Placental pericyte (primary cell): ENCODE measurements at places on chromosomes 7 and 10. TPM values are rescaled to one million over a fixed set of nuclear protein-coding genes. Genes with fewer than 3 reads are reported as not detected.

The IDE gene
- 40.5 and 42.9 TPM in 2 replicates for total RNA-seq

The AKR1C1 gene
- 6.2 and 14.4 TPM in 2 replicates for total RNA-seq

The ASB10 gene
- total RNA-seq = not detected in 2 replicates

The HOXA5 gene
- total RNA-seq = under 0.01 and 3.4 TPM in 2 replicates

The CLDN15 gene
- total RNA-seq = 3.6 and 5.9 TPM in 2 replicates

The TFR2 gene
- total RNA-seq = 0.44 TPM in 1 of 2 replicates, not detected in the other

The UMAD1 gene
- 13.5 and 15.1 TPM in 2 replicates for total RNA-seq

The CNPY1 gene
- total RNA-seq = not detected in 2 replicates

The CHRM2 gene
- 7.9 and 20.8 TPM in 2 replicates for total RNA-seq

The CDH23 gene
- total RNA-seq = under 0.01 and 0.14 TPM in 2 replicates

The BET1 gene
- 29.9 and 58.9 TPM in 2 replicates for total RNA-seq

The SCART1 gene
- total RNA-seq = 2.1 and 3.1 TPM in 2 replicates

The BAMBI gene
- total RNA-seq = 11.3 and 280 TPM in 2 replicates

The AGBL3 gene
- total RNA-seq = 0.22 and 0.72 TPM in 2 replicates

The TUBAL3 gene
- total RNA-seq = not detected in 2 replicates

The TMEM176A gene
- not detected in 2 replicates for total RNA-seq

The SLIT1 gene
- total RNA-seq = 0.14 TPM in 1 of 2 replicates, not detected in the other

The IGFBP3 gene
- total RNA-seq = 13.5 and 1,012 TPM in 2 replicates

The CRPPA gene
- total RNA-seq = 1.3 and 2.9 TPM in 2 replicates

The ORC5 gene
- total RNA-seq = 16.6 and 30.5 TPM in 2 replicates

The OR2A1 gene
- total RNA-seq = 0.14 TPM in 1 of 2 replicates, not detected in the other

The CALML3 gene
- not detected in 2 replicates for total RNA-seq

The ACTL6B gene
- total RNA-seq = not detected in 2 replicates

The CCDC146 gene
- 1.0 and 1.3 TPM in 2 replicates for total RNA-seq

The GPR15LG gene
- not detected in 2 replicates for total RNA-seq

The VTI1A gene
- total RNA-seq = 40.7 and 41.5 TPM in 2 replicates

The C1GALT1 gene
- 20.6 and 30.8 TPM in 2 replicates for total RNA-seq

The ANLN gene
- 4.4 and 236 TPM in 2 replicates for total RNA-seq

The OPN4 gene
- not detected in 2 replicates for total RNA-seq

The WAC gene
- total RNA-seq = 60.8 and 80.9 TPM in 2 replicates

The SDK1 gene
- 1.1 and 2.0 TPM in 2 replicates for total RNA-seq

The PTPRE gene
- total RNA-seq = 12.9 and 21.6 TPM in 2 replicates
